ENCODE measurements at places on chromosomes 11 and 22. TPM values are rescaled to one million over a fixed set of nuclear protein-coding genes. Genes with fewer than 3 reads are reported as not detected.

DNA sequence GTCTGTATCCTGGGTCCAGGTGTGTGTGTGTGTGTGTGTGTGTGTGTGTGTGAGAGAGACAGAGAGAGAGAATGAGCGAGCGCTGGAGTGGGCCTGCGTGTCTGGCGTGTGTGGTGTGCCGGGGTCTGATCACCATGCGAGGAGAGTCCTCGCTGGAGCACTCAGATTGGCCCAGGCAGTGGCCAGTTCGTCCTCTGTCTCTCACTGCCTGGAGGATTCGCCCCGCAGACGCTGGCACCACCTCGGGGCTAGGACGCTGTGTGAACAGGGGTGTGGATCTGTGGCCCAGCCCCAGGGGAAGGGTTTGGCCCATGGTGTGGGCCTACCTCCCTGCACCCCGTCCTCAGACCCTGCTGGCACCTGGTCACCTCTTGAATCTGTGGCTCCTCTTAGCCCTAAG is 11.6 kb upstream of the CACNA1I start:
- no peak for DNase-seq

Gene SLC22A12
- total RNA-seq, result not detected

Gene GPHA2
- not detected for total RNA-seq

GRCh38 chr11:93857413-93858120 is 7.1 kb upstream of the VSTM5 start:
- DNase-seq, result no peak

Gene GAL3ST3
- 0.26 TPM for total RNA-seq

GRCh38 chr22:50064453-50064852 is 6.4 kb upstream of the TTLL8 start:
- no peak for DNase-seq

GRCh38 chr11:17793642-17794170 is 59.1 kb downstream of the KCNC1 start:
- DNase-seq, result no peak

DNA sequence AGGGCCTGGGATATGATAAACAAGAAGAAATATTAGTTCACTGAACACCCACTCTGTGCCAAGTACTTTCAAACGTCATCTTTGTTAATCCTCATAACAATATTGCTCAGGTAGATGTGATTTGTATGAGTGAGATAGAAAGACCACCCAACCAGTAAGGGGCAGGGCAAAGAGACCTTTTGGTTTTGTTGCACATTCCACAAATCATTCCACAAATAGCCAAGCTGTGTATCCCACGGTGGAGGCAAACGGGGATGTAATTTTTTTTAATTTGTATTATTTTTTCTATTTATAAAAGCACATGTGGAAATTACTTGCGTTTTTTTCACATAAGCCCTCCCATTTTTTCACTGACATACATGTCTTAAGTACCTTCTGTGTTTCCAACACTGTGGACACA is 29.0 kb downstream of the LAYN start:
- no peak for DNase-seq

Gene MS4A3
- total RNA-seq, result not detected

Gene OR10W1
- not detected for total RNA-seq

- no peak for DNase-seq
Observed at GRCh38 chr22:32562401-32562800, 87.8 kb downstream of the FBXO7 start.

Gene C11orf87
- not detected for total RNA-seq

Gene TMEM126B
- 36.5 TPM for total RNA-seq

DNA sequence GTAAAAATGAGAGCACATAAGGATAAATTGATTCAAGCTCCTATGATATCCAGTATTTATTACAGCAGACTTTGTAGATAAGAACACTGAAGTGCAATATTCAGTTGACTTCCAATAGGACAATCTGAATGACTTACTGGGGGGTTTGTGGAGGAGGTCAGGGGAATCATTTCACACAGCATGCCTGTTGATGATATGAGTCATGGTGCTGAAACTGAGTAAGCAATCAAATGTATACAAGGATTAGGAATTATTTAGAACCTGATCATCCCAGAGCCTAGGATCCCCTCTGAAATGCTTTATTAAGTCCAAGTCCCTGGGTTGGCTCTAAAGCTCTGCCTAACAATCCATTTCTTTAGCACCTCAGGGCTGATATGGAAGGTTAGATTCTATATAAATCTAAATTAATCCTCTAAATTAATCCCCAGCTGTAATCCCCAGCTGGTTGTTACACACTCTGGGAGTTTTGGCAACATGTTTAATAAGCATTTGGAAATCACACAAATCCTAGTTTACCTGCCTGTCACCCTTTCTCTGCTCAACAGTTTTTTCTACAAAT is 326.4 kb downstream of the GUCY1A2 start:
- DNase-seq, result no peak

Gene FOLR1
- total RNA-seq, result not detected

DNA sequence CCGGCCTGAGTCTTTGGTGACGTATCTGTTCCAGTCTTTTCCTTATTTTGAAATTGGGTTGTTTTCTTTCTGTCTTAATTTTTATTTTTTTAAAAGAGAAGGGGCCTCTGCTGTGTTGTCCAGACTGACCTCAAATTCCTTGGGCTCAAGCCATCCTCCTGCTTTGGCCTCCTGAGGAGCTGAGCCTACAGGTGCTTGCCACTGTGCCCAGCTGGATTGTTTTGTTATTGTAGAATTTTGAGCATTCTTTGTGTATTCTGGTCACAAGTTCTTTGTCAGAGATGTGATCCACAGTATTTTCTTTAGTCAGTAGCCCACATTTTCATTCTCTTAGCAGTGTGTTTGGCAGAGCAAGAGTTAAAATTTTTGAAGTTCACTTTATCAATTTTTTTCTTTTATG is 100.1 kb downstream of the ATXN10 start:
- DNase-seq, result no peak

DNA sequence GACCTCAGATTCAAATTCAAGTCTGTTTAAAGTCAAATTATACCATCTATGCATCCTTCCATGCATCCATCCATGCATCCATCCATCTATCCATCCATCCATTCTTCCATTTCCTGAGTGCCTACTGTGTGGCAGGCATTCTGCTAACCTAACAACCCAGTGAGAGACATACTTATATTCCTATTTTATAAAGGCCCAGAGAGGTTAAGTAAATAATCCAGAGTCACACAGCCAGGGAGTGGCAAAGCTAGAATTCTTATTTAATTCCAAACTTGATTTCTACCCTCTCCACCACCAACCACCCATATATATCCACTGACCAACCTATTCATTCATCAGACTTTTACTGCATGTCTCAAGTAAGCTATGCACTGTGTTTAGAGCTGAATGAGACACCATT is 53.8 kb downstream of the LRRC74B start:
- no peak for DNase-seq

- no peak for DNase-seq
Observed at GRCh38 chr22:30561402-30562189, 12.9 kb downstream of the GAL3ST1 start.

DNA sequence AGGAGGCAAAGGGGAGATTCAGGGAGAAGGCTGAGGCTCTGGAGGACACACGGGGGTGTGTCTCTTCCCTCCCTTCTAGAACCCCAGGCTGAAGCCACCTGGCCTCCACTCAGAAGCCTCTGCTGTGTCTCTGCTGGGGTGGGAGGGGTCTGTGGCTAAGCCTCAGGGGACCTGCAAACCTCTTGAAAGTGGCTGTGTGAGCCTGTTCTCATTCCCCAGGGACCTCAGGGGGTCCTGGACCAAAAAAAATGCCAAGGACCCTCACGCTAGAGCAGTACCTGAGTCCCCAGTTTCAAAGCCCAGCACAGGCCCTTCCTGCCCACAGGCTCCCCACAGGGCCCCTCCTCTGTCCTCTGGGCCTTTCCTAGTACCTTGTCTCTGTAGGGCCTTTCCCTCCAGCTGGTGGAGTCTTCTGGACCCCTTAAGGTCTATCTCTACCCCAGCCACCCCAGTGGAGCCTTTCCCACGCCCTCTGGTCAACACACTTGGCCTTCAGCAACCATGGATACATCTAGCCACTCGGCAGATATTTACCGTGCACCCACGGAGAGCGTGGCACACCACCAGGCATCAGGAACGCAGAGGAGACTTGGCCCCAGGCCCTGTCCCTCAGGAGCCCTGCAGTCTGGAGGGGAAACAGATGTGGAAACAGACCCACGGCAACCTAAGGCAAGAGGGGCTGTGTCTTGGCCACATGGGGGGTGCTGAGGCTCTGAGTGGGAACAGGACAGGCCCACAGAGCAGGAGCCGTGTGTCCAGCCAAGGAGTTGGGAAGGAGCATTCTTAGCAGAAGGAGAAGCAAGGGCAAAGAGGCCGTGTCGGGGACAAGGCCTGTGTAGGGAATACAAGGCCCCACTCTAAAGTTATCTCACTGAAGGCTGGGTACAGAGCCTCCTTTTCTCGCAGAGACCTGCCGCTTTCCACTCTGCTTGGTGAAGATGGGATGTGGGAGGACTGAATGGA is 18.5 kb downstream of the PLA2G6 start:
- no peak for DNase-seq

Gene APLP2
- total RNA-seq, result 226 TPM

- DNase-seq, result no peak
Observed at GRCh38 chr11:45252134-45252856, 33.8 kb downstream of the SYT13 start.

- no peak for DNase-seq
Observed at GRCh38 chr11:119258983-119259382, 52.8 kb downstream of the CBL start.

- no peak for DNase-seq
Observed at GRCh38 chr11:76408171-76408965, 27.2 kb downstream of the GVQW3 start.

- no peak for DNase-seq
Observed at GRCh38 chr11:46677991-46678740, 22.3 kb downstream of the ARHGAP1 start.

GRCh38 chr11:122229481-122230384 is 113.7 kb upstream of the BLID start:
- no peak for DNase-seq

Gene MRTFA
- 32.6 TPM for total RNA-seq

Gene OR8B4
- total RNA-seq, result not detected

- DNase-seq, result no peak
Observed at GRCh38 chr11:5701055-5701577, 11.5 kb downstream of the TRIM22 start.

DNA sequence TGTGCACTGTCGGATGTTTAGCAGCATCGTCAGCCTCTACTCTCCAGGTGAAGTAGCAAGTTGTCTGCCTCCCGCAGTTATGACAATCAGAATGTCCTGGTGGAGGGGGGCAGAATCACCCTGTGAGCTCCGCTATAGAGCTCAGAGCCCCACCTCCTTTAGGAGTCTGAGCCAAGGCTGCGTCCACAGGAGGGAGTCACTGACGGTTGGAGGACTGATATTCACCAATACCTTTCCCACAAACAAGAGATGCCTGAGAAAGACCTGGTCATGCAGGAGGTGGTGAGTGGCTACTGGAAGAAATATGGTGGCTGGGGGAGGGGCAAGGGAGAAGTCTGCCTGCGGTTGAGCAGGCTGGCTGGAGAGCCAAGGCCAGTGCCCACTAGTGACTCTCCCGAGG is 41.7 kb upstream of the ADA2 start:
- DNase-seq, result no peak

DNA sequence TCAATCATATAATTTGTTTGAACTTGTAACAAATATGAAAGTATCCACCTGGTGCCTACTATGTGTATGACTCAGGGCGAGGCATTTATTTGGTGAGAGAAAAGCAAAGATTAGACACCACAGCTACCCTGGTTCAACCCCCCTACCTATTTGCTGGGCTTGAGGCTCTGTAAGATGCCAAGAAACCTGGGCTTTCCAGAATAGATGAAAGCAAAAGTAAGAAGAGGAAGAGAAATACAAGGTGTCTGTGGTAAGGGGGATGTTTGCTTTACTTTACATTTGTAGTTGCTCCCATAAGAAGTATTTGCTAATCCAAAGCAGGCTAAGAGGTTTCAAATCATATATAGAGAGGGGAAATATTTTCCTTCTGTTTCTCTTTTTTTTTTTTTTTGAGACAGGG is 61.7 kb downstream of the DDI1 start:
- DNase-seq, result no peak

GRCh38 chr22:28044546-28045173 is 125.6 kb upstream of the PITPNB start:
- DNase-seq, result no peak

Gene KLHL35
- not detected for total RNA-seq

DNA sequence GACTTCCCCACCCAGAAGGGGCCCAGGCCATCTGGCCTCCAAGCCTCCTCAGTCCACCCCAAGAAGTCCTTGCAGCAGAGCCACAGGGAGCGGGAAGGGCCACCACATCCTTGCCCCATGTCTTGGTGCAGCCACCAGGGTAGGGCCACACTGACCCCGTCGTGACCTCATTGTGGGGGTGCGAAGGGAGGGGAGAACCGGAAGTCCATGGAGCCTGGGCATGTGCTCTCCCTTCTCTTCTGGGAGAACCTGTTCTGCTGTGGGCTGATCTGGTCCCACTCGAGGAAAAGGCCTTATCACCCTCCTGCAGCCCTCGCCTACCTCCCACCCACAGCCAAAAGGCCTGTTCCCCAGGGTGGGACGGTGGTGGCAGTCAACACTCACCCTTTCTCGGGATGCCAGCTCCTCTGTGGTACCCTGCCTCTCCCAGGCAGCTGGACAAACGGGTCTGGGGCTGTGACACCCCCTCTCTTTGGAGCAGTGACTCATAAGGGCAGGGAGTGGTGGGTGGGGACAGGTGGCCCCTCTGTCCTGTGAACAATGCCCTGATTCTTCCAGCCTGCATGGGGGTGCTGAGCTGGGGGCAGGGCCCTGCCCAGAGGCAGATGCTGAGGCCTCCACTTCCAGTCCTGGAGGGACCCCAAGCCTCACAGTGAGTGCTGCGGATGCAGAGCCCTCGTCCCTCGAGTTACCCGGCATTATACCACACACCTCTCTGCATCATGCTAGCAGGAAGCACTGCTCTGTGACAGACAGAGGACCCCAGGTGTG is 14.6 kb upstream of the CTSD start:
- no peak for DNase-seq

DNA sequence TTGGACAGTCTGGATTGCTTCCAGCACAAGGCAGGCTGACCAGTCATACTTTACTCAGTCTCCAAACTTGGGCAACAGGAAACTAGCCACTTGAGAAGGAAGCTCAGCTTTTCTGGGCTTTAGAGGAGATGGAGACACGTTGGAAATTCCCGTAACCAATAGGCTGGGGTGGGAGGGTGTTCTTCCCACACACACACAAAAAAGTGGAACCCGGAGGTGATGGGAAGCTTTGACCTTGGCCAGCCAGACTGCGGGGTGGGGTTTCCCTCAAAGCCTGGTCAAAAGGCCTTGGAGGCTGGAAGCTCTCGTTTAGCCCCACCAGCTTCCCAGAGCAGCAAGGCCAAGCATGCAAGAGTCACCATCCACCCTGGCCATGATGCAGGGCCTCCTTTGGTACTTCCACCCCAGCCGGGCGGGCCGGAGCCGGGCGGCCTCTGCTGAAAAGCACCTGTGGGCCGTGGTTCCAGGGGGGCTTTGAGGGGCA is 126.2 kb downstream of the BCR start:
- peak; percentile 23 for DNase-seq

DNA sequence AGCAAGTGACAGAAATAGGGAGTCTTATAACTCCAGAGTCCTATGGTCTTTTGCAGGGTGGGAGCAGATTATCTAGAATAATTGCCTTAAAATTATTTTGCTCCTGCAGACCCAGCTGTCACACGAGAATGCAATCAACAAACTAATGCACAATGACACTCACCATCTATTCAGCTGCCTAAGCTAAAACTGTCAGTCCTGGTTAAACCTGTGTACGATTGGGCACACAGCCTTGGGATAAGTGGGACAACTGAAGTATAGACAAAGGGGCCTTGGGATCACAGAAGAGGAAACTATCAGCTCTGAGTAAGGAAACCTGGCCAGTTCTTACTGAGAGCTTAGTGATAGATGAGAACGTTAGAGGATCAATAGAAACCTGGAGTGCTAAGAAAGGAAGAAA is 595.9 kb upstream of the KIRREL3 start:
- DNase-seq, result no peak

Gene STX5
- total RNA-seq, result 59.0 TPM

- no peak for DNase-seq
Observed at GRCh38 chr11:14411818-14412217, 52.8 kb upstream of the RRAS2 start.

Measured in uterus (tissue), 4 donors.